ENCODE measurements at places on chromosomes 16 and 17.

DNA sequence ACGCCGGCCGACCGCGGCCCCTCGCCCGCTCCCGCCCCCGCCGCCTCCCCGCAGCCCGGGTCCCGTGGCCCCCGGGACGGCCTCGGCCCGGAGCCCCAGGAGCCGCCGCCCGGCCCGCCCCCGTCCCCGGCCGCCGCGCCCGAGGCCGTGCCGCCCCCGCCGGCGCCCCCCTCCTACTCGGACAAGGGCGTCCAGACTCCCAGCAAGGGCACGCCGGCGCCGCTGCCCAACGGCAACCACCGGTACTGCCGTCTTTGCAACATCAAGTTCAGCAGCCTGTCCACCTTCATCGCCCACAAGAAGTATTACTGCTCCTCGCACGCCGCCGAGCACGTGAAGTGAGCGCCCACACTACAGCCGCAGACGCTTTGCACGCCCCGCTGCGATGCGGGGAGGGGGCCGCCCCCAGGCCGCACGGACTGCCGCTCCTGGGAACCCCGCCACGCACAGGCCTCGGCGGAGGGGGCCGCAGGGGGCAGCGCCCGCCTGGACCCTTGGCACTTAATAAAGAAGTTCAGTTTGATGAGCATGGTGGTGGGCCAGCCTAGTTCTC, 35.5 kb upstream of the ZC3H18 start:
- peak; percentile 21 for DNase-seq

DNA sequence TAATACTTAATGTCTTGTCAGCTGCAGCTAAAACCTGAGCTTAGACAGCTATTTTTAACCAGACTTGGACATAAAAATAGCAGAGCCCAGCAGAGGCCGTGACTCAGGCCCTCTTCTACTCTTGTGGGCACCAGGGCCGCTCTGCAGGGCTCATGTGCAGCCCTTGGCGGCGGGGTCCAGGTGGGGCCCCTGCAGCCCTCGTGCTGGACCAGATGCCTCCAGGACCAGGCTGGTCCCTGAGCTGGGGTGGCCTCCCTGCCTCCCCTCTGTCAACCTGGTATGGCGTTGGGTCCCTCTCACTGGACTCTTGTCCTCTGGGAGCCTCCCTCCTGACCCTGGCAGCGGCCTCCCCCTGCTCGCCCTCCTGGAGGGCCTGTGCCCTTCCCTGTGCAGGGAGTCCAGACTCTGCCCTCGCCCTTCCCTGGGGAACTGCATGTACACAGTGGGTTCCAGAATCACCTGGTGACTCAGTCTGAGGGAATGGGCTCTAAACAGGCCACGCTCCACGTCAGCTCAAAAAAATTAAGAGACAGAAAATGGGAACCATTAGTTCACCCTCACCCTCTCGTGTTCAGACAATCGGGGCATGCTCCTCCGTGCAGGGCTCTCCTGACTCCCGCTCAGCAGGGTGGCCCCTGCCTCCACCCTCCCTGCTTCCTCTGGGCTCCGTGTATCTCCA, 9.7 kb downstream of the CDK5R1 start:
- DNase-seq, result peak; percentile 50

- peak; percentile 36 for DNase-seq
These were observed 51.6 kb downstream of the NT5M start for GRCh38 chr17:17354560-17355349.

- no peak for DNase-seq
These were observed 3.4 kb upstream of the HOXB5 start for GRCh38 chr17:48596735-48597527.

Data from renal cortical epithelial cell (primary cell).